ENCODE measurements at places on chromosomes 5 and 9.

DNA sequence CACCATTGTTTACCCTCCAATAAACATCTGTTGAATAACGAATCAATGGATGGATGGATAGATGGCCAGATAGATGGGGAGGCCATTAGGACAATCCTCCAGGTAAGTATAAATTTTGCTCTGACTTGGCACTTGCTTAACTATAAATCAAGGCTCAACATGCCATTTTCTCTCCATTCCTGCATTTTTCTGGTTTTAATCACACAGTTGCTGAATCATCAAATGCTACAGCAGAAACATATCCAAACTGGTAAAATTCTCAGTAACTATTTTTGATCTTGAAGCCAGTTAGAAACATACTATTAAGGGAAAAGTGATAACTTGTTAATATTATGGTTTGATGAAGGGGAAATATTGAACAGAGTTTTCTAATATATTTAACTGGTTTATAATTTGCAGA is 71.5 kb upstream of the MTAP start:
- H3K4me1 ChIP-seq: no peaks in the 10 kb centered on the region
- H3K27ac ChIP-seq: no peak overlapping the region
- H3K4me3 ChIP-seq: no peak overlapping the region
- DNase-seq: no peak

- H3K27ac ChIP-seq: no peak overlapping the region
- H3K27me3 ChIP-seq: no peaks in the 10 kb centered on the region
- H3K4me1 ChIP-seq: no peaks in the 10 kb centered on the region
- no peak overlapping the region for H3K4me3 ChIP-seq
- DNase-seq: no peak
Observed at GRCh38 chr5:121945261-121945660, 16.5 kb upstream of the SRFBP1 start.

- no peaks in the 10 kb centered on the region for H3K36me3 ChIP-seq
- DNase-seq: no peak
- no peak overlapping the region for H3K27ac ChIP-seq
- no peaks in the 10 kb centered on the region for H3K27me3 ChIP-seq
- no peak overlapping the region for H3K4me3 ChIP-seq
Observed at GRCh38 chr5:3329427-3329826, 266.2 kb upstream of the IRX1 start.

DNA sequence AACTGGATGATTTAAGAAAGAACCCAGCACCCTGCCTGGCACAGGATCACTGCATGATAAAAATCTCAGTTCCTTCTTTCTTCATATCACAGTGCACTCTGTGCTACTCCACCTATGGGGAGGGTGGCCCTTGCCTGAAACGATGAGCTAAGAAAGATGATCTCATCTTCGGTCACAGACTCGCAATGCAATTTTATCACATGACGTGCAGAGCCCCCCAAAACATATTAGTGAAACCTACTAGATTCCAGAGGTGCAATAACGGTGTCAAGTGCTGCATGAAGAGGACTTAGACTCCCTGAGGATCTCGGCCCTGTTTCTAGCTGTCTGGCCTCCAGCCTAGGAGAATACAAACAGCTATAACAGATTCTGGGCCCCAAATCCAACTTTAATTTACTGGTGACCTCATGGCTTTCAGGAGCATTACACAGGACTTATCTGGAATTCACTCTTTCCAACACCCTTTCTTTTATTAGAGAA is 104.0 kb downstream of the EBF1 start:
- no peak for DNase-seq
- no peak overlapping the region for H3K4me3 ChIP-seq
- no peaks in the 10 kb centered on the region for H3K4me1 ChIP-seq
- no peaks in the 10 kb centered on the region for H3K36me3 ChIP-seq
- no peaks in the 10 kb centered on the region for H3K27me3 ChIP-seq

DNA sequence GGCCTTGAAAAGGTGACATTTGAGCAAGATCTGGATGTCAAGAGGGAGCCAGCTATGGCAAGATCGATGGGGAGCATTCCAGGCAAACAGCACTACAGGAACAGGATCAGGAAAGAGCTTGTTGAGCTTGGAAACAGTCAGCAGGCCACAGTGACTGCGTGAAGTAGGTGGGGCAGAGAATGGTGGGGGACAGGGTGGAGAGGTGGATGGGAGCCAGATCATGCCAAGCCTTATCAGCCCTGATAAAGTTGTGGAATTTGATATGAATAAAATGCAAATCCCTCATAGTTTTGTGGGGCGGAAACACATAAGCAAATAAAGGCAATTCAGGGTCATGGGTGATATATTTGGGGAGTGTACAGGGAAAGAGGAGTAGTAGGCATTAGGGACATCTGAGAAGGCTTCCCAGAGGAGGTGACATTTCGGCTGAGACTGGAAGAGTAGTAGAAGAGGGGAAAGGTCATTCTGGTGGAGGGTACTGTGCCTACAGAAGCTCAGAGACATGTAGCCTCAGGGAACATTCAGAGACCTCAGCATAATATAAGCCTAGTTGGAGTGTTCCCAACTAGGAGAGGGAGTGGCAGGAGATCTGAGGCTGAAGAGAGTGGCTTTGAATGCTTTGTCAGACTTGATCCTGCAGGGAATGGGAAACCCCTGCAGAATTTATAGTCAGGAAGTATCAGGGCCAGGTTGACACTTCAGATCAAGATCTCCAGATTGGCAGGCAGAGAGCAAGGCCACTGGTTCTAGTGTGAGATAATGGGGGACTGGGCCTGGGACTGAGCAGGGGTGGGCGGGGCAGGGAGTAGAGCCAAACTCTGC is 9.7 kb upstream of the CYSTM1 start:
- no peak for DNase-seq
- H3K4me1 ChIP-seq: peaks cover 13% of the 10 kb centered on the region
- no peak overlapping the region for H3K4me3 ChIP-seq

- H3K4me3 ChIP-seq: no peak overlapping the region
- DNase-seq: no peak
- no peak overlapping the region for H3K27ac ChIP-seq
Observed at GRCh38 chr5:2289380-2289779, 406.7 kb upstream of the IRX4 start.

Measured in upper lobe of right lung (tissue), 1 donor.